Omental fat pad (tissue), 4 donors: ENCODE measurements at places on chromosomes 3 and 15.

GRCh38 chr15:31452595-31453557, 126.2 kb downstream of the KLF13 start:
- DNase-seq = no peak

DNA sequence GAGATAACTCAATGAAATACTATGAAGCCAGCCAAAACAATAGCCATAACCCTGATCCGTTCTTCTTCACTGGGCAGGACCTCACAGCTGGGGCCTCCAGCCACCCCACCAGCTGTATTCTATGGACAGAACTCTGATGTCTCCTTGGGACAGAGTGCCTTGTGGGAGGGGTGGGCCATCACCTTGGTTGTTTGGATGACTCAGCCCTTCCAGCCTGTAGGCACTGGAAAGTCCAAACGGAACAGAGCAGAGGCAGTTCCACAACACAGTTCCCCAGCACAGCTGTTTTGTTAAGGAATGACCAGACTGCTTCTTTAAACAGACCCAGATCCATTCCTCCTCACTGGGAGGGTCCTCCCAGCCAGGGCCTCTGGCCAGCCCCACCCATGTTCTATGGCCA, 31.9 kb upstream of the ZBED2 start:
- no peak for DNase-seq

DNA sequence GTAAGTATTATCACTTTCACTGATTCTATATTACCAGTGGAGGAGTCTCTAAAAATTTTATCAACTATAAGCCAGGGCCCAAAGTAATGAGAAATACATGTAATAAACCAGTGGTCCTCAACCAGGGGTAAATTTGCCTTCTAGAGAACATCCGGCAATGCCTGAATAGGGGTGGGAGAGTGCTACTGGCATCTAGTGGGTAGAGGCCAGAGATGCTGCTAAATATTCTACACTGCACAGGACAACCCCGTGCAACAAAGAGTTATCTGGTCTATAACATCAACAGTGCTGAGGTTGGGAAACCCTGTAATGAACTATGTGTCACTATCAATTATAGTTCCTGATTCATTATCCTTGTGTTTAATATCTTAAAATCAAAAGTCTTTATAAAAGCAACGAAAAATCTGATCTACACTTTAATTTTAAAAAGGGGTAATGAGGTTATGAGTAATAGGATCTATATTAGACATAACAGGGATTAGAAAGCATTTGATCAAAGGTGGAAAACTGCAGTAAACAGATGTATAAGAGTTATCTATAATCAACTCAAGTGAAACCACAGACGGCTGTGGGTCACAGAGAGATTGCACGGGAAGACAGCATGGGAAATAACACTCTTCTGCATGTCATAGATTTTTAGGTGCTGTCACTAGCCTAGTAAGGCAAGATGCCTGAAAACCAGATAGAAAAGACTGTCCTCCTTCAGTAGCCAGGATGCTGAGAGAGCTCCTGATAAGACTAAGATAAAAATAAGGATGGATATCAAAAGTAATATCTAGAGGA, 2.0 kb downstream of the LYSMD2 start:
- DNase-seq = no peak

DNA sequence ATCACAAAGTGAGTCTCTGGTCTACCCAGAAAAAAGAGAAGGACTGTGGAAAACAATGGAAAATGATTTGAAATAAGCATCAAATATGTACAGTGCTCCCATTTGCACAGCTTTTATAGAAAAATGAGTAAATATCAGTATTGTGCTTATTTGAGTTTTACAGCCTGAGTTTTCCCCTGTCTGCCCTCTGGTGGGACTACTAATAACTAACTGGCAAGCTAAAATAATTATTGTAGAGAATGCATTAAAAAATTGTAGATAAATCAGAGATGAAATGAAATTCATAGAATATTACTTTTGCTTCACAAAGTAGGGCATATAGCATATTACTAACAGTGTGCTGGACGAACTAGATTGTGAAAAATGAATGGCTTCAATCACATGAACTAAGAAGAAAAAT, 287.1 kb downstream of the NAALADL2 start:
- DNase-seq = no peak

GRCh38 chr3:125479091-125479490, 40.9 kb downstream of the SNX4 start:
- DNase-seq = no peak

DNA sequence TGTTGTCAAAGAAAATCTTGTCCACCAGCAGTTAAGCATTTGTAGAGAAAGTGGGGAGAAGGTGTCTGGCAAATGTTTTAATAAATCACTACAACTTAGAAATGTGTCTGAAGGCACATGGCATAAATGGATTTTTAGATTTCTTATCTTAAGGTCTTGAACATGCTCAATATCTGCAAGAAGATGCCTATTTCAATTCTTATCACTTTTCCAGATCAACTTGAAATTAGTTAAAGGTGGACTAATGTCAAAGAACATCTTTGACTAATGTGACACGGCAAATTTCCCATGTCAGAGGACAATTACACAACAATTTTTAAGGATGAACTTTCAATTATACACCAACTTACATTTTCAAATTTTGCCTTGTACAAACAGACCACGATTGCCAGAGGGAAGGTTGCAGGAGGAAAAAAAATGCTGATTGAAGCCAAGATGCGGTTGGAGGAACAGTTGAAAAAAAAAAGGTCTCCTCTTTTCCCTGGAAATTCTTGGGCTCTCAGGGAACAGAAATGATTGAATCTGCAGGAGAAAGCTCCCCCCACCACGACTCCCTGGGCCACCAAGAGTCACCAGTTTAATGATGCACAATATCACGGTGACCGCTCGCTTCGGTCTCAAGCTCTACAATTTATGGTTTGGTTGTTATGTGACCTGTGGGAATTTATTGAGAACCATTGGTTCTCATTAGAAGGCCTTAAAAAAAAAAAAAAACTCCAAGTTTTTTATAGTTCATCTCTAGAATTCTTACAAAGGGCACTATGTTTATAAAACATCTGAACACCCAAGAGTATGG, 507.6 kb upstream of the ADAMTS9 start:
- DNase-seq = no peak

- no peak for DNase-seq
These were observed 25.1 kb downstream of the ALDH1L1 start for GRCh38 chr3:126155280-126155640.

DNA sequence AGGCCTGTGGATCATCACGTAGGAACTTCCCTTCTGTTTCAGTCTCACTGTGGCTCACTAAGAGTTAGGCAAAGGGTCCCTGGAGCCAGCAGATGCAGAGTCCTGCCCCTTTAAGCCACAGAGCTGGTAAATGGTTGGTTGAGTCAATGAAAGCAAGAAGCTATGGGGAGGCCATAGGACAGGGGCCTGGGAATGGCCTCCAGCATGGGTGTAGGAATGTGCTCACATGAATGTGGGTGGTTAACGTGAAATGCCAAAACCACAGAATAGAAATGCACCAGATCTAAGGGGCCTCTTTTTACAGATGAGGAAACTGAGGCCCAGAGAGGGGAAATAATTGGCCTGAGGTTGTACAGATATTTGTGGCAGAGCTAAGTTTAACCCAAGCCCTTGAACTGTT, 150.3 kb downstream of the TLE3 start:
- DNase-seq = no peak

DNA sequence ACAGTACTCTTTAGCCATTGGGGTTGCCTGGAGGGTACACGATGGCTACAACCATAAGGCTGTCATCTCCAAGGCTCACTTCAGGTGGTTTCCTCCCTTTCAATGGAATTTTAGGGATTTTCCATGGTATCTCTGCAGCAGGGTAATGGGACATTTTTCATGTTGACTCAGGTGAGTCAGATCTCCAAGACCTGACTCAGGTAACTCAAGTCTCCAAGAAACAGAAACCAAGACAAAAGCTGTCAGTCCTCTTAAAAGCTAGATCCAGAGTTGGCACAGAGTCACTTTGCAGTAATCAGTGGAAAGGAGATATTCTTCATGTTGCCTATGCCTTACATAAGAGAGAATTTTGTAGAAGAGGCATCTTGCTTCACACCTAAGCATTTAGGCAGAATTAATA, 375.8 kb upstream of the ARPP21 start:
- no peak for DNase-seq

GRCh38 chr15:25877681-25878080, 14.6 kb upstream of the ATP10A start:
- DNase-seq = no peak

DNA sequence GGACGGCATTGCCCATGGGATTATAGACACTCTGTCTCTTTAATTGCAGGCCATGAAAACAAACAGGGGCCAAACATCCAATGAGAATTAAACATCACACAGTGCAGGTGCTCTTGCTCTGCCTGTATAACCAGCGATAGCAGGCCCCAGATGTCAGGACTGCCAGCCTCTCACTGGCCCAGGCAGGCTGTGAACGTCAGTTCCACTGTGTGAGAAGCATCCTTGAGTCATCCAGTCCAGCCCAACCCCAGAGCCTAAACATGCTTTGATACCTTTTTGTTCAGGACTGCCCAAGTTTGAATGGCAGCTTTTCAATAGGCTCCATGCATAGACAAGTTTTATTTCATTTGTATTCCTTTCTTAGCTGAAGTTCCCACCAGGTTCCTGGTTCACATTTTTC, 189.8 kb downstream of the SLCO3A1 start:
- no peak for DNase-seq

- DNase-seq = no peak
These were observed 39.0 kb downstream of the CMSS1 start for GRCh38 chr3:99856437-99857220.

DNA sequence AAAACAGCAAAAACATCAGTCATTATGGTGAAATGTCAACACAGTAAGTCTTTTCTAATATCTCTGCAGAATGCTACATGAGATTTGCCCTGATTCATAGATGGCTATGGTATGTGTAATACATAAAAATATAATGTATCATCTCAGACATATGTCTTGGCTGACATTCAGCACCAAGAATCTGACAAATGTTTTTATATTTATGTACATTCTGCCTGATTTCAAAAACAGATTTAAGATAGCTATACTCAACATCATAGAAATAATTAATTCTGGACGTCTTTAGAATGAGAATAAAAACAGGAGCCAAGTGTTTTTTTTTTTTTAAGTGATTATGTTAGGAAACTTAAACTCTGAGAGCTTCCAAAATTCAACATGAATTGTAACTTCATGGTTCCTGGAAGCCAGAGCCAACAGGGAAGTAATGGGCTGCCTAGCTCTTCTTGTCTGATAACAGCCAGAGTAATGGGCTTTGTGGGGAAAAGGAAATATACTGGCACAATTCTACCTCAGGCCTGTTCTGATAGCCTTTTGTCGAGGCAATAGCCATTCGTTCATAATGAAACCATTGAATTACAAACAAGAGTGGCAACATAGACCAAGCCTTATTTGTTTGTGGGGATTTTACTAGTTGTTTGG, 184.4 kb downstream of the VGLL4 start:
- DNase-seq = no peak

DNA sequence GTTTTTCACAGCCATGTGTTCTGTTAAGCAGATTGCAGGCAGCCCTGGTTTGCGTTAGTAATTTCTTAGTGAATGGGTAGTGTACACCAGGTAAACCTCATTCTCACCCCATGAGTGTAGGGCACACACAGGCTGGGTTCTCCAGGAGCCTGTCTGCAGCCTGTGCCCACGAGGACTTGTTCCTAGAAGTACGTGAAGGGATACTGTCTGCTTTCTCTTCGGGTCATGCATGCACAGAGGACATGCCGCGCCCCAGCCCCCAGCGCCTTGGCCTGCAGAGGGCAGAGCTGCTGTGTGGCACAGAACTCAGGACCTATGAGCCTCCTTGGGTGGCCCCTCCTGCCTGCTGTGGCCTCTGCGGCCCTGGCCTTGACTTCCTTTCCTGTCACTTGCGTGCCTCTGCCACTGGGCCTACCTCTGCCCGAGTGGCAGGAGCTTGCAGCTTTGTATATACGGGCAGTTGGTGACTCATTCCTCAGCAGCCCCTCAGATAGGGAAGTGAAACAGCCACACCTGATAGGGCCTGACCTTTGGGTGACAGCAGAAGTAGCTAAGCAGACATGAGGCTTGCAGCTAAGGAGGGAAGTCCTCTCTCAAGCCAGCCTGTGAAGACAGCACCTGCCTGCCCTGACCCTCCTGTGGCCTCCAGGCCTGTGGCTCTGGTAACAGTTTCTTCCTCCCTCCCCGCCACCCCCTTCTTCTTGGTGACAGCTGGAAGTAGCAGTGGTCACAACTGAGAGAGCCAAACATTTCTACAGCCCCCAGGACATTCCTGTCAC, 19.5 kb downstream of the PPCDC start:
- DNase-seq = peak; percentile 32

- no peak for DNase-seq
These were observed 40.6 kb downstream of the LYZL4 start for GRCh38 chr3:42369832-42370231.

DNA sequence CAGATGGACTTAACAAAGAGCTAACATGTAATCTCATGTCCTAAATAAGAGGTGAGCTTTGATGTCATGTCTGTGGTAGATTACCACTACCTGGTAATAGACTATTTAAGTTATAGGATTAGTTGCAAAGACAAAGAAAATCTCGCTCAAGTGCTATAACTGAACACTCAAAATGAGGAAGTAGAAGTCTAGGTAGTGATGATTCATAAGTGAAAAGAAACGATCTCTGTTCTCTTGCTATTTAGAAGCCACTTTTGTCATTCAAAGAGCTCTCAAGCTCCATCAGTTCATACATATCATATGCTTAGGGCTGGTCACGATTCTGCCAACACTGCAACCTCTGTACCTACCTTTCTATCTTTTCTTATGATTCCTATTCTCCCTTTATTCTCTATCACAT, 110.9 kb downstream of the EDEM1 start:
- DNase-seq = no peak
